Activated T-cell treated with anti-CD3 and anti-CD28 coated beads, Interleukin-2, amount 50 U/mL, for 48 hours (primary cell): ENCODE measurements at places on chromosomes 2 and 18.

DNA sequence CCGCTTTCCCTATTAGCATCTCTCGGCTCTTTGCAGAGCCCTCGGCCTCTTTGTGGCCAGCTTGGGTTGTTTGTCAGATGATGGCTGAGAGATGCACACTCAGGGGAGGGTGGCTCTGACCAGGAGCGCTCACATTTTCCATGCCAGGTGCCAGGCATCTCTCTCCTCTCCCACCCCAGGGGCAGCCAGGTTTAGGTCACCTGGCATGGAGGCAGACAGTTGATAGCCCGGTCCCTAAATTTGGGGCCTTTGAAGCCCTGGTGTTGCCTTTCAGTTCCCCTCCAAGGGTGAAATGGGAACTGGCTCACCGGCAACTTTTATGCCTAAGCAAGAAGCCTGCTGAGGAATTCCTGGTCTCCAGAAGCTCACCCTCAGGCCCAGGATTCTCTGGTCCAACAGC is 19.1 kb downstream of the LBH start:
- no peak for DNase-seq

GRCh38 chr2:24152413-24153197 is 22.2 kb upstream of the FAM228A start:
- DNase-seq = no peak

GRCh38 chr2:170221317-170222288 is 43.7 kb downstream of the MYO3B start:
- no peak for DNase-seq

GRCh38 chr2:126317790-126318431 is 338.0 kb upstream of the GYPC start:
- no peak for DNase-seq
